ENCODE measurements at places on chromosomes 4 and X.

GRCh38 chr4:157992948-157993839, 179.6 kb downstream of the GASK1B start:
- no peak for DNase-seq

DNA sequence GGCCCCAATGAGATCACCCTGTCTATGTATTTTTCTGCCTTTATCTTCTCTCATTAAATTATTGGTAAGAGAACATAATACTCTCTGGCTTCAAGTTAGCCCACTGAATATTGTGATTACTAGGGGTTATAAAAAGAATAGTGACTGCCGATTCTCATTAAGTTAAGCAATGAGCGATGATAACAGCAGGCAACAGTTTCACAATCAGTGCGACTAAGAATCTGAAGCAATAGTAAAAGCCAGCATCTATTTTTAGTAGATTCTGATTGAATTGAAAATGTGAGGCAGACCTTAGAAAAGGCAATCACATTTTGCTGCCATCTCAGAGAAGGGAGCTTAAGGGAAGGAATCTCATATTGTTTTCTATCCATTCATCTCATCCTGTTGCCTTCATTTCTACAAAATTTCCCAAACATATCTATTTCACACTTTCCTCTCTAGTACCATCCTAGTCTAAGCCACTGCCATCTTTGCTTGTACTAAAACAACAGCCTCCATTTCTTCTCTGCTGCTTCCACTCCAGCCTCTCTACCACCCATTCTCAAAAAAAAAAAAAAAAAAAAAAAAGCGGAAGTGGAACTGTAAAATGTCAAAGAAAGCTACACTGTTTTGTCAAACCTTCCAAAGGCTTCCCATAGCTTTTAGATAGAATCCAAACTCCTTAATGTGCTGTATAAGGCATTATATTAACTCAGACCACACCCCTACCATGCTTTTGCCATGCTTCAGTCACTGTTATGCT, 17.4 kb downstream of the GABRA4 start:
- no peak for DNase-seq

DNA sequence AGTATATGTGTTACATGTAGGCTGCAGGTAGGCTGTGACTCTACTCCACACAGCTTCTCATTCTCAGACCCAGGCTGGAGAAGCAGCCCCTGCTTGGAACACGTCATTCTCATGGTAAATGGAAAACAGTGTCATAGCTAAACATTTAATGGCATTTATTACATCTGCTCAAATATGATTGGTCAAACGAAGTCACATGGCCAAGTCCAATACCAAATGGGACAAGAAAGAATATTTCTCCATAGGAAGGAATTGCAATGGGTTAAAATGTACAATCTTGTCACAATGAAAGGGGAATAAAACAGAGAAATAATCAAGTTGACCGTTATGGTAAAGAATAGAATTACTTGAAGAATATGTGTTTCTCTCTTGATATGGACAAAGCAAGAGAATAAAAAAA, 198.6 kb downstream of the ANAPC10 start:
- DNase-seq, result no peak

GRCh38 chr4:168841672-168842019, 168.4 kb downstream of the CBR4 start:
- DNase-seq, result no peak

DNA sequence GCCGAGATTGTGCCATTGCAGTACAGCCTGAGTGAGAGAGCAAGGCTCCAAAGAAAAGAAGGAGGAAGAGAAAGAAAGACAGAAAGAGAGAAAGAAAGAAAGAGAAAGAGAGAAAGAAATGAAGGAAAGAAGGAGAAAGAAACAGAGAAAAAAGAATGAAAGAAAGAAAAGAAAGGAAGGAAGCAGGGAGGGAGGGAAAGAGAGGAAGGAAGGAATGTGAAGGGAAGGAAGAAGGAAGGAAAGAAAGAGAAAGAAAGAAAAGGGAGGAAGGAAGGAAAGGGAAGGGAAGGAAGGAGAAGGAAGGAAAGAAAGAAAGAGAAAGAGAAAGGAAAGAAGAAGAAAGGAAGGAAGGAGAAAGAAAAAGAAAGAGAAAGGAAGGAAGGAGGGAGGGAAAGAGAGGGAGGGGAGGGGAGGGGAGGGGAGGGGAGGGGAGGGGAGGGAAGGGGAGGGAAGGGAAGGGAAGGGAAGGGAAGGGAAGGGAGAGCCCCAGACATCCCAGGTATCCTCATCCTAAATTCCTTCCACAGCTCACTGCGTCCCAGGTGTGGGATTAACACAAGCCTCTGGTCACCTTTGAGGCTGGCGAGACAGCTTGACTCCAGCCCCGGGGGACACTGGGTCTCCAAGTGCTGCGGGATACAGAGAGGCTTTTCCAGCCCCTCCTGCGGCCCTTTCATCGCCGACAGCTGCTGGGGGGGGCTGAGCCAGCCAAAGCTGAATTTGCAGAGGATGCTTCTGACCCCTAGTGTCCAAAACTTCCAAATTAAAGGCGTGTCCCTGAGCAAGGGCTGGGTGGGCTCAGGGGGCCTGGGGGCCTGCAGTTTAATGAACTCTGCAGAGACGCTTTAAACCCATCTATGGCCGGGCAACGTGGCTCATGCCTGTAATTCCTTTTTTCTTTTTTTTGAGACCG, 24.2 kb upstream of the CSF2RA start:
- no peak for DNase-seq

- no peak for DNase-seq
These were observed 115.7 kb upstream of the ZXDA start for GRCh38 chrX:58025979-58026378.

- DNase-seq, result no peak
These were observed 70.8 kb downstream of the SMIM20 start for GRCh38 chr4:25984796-25985195.

GRCh38 chr4:183611210-183611830, 47.7 kb downstream of the RWDD4 start:
- no peak for DNase-seq

DNA sequence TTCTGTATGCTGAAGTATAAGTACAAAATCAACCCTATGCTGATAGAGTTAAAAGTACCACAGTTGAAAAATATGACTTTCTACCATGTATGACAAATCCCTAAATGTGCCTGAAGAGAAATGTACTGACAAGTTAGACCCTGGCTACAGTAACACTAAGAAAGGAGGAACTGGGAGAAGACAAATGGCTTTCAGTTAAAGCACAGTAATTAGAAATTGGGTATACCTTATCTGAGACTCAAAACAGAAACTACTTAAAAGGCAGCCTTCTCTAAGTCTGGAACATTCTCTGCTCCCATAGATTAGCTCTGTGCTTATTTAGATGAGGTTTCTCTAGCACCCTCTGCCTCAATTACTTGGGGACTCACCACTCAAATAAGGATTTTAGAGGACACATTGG, 189.1 kb downstream of the GPC3 start:
- no peak for DNase-seq

GRCh38 chrX:10235851-10236250, 79.1 kb downstream of the CLCN4 start:
- DNase-seq, result no peak

DNA sequence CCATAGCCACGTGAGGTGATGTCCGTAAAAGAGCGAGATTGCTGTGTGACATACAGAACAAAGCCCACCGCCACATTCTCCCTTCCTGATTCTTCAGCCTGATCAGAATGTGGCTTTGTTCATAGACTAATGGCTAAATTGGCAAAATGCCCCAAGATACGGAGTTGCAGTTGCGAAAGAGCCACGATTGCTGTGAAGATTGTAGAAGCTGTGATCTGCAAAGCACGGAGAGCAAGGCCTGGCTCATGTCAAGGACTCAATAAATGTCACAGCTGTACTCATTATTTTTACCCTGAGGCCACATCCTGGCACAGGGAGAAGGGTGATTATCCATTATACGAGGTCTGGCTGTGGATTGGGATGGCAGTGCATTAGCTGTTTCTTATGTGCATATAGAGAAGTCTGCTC, 34.2 kb downstream of the ARSD start:
- no peak for DNase-seq

GRCh38 chr4:26964512-26964911, 103.9 kb downstream of the STIM2 start:
- no peak for DNase-seq

DNA sequence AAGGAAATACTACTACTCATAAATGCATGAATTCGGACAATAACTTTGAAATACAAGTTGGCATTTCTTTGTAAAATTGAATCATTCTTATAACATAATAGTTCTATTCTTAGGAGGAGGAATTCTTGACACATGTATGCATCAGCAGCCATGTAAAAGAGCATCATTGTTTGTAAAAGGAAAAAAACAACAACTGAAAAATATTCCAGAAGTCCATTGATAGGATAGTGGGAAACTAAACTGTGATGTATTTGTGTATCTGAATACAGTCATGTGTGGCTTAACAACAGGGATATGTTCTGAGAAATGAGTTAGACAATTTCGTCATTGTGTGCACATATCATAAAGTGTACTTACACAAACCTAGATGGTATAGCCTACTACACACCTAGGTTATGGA, 102.0 kb upstream of the SH3RF1 start:
- DNase-seq, result no peak

DNA sequence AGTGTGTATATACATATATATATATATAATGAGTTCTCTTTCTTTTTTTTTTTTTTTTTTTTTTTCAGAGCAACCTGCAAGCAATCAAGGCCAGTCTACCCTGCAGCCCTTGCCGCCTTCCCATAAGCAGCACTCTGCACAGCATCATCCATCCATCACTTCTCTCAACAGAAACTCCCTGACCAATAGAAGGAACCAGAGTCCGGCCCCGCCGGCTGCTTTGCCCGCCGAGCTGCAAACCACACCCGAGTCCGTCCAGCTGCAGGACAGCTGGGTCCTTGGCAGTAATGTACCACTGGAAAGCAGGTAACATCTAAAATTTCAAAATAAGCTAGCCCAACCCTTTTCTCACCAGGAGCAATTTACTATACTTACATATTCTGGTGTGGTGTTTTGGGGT, 316.3 kb downstream of the DCTD start:
- DNase-seq, result no peak

DNA sequence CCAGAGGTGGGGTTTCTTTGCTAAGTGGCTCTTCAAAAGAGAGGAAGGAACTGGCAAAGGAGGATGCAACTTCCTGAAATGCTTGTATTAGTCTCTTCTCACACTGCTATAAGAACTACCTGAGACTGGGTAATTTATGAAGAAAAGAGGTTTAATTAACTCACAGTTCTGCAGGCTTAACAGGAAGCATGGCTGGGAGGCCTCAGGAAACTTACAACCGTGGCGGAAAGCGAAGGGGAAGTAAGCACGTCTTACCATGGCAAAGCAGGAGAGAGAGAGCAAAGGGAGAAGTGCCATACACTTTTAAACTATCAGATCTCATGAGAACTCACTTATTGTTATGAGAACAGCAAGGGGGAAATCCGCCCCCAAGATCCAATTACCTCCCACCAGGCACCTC, 505.7 kb downstream of the ZNF674 start:
- DNase-seq, result no peak

DNA sequence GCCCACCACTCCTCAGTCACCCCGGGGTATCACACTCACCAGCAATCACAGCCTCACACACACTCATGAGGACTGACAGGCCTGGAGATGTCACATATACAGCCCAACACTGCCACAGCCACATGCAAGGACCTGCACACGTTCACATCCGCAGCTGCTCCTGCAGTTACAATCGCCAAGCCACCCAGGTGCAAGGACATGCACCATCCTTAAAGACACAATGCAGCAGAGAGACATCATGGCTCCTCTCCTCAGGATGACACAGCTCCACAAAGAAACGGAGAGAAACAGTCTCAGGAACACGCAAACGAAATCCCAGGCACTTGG, 1.1 kb downstream of the PCSK1N start:
- no peak for DNase-seq

- DNase-seq, result no peak
These were observed 32.8 kb upstream of the SGMS2 start for GRCh38 chr4:107791902-107792301.
